Stimulated activated CD4-positive, alpha-beta T cell treated with anti-CD3 and anti-CD28 coated beads, Interleukin-4, amount 100 ng/mL, for 4 hours (primary cell): ENCODE measurements at places on chromosomes 6 and 20.

DNA sequence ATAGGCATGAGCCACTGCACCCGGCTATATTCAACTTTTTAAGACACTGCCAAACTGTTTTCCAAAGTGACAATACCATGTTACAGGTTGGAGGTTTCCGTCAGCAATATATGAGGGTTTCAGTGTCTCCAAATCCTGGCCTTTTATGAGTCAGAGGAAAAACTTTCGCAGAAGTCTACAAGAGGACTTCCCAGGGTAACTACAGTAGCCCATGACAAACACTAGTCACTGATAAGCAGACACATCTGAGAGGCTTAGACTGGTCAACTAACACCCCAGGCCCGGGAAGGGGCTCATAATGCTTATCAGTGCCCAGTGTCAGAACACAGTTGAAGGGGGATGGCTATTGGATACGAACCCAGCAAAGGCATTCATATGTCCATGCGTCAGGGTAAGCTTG lies 85.4 kb downstream of the SOX4 start:
- no peak for DNase-seq

GRCh38 chr6:37100745-37101144 lies 69.2 kb upstream of the PIM1 start:
- DNase-seq, result no peak

GRCh38 chr6:101393251-101393828 lies at the start of gene GRIK2:
Gene GRIK2, plus strand, starts transcription at chr6:101393708.
- no peak for DNase-seq

GRCh38 chr6:166499350-166500163 lies 86.9 kb downstream of the RAMACL start:
- DNase-seq, result peak; percentile 16

DNA sequence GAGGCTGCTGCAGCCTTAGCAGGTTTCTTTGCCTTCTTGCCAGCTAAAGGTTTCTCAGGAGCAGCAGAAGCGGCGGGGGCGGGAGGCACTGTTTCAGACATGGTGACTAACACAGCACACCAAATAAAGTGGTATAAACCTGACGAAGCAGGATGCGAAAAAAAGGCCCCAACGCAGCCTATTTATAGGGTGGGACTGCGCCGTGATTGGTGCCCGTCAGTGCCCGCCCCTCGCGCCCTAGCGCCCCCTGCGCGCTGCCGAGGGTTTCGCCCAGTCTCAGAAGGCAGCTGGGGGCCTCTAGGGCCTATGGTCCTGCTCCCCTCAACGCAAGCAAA lies 55.0 kb downstream of the TRIM38 start:
- peak; percentile 77 for DNase-seq

GRCh38 chr20:18404172-18404571 lies 62.7 kb downstream of the DZANK1 start:
- DNase-seq, result no peak

GRCh38 chr6:159689001-159689400 lies 4.0 kb downstream of the SOD2 start:
- no peak for DNase-seq

DNA sequence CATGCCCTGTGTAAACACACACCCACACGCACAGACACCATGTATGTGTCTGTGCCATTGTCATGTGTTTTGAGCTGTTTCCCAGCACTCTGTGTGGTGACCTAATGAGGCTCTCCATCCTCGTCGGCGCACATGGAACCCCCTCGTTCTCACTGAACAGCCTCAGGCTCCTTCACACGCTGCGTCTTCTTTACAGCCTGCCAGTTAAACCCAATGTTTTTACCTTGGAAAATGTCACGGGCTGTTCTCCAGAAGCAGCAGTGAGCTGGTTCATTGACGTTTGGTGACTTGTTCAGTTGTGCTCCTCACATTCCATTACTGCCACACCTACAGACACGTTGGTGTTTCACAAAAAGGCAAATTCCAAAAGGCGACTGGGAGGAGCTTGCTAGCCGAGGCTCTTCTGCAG lies 201.0 kb upstream of the FOXQ1 start:
- DNase-seq, result no peak

- DNase-seq, result no peak
Measured at GRCh38 chr20:19709635-19710335, 48.3 kb upstream of the RIN2 start.

- DNase-seq, result no peak
Measured at GRCh38 chr20:61219021-61219431, 33.0 kb upstream of the CDH4 start.

GRCh38 chr6:129513471-129513870 lies 196.5 kb downstream of the ARHGAP18 start:
- DNase-seq, result no peak

DNA sequence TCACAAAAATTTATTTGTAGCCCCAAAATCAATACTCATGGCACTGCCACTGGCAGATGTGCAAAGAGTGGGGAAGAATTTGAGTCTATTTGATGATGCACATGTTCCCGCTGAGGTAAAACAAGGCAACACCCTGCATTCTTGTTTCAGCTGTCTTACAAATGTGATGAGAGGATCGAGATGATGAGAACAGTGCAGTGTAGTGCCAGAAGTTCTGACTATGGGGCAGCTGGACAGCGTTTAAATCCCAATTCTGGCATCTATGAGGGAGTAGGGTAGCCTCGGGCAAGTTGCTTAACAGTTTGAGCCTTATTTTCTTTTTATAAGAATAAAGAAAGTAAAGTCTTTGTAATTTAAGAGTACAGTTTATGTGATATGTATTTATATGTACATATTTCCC lies 296.7 kb upstream of the FKBP1C start:
- no peak for DNase-seq

DNA sequence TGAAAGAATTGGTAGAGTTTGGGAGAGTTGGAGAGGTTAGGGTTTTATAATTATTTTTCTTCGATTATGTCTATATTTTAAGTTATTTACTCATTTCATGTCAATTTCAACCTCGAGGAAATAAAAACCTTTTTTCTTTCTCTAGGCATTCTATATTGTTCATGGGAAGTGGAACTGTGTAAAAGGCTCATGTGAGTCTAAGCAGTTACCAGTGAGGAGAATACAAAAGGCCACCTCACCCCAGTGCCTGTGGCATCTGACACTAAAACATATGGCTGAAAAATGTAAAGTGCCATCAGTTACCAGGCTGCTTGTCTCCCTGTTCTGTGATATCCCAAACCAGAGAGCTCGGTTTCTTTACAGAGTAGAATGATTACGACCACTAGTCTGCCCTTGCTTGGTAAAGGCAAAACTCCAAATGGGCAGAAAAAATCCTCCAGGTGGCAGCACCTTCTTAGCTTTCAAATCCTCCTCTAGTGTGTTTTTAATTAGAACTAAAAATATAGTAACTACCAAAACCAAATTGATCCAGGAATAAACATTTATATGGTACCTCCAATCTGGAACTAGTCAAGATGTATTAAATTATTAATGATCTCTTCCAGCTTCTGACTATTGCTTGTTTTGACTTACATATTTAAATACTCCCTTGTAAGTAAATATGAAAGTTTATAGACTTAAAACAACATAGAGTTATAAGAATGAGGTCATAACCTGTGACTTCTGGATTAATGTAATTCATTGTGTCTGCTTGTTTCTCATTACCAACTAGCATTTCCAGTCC lies 122.6 kb upstream of the MCHR2 start:
- DNase-seq, result no peak

DNA sequence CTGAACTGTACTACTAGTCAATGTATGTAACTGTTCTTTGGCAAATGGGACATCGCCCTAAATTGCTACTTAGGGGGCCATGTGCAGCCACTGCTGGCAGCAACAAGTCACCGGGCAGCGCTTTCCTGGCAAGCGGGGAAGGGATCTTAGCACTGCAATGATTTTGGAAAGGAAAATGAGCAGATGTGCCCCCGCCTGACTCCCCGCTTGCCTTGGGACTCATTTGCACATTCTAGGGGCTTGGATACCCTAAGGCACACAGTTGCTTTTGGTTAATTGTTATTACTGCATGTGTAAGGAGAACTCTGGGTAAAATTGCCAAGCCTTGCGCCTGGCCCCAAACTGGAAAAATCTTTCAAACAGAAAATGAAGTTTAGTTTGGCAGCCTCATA lies 32.2 kb downstream of the CD83 start:
- no peak for DNase-seq

DNA sequence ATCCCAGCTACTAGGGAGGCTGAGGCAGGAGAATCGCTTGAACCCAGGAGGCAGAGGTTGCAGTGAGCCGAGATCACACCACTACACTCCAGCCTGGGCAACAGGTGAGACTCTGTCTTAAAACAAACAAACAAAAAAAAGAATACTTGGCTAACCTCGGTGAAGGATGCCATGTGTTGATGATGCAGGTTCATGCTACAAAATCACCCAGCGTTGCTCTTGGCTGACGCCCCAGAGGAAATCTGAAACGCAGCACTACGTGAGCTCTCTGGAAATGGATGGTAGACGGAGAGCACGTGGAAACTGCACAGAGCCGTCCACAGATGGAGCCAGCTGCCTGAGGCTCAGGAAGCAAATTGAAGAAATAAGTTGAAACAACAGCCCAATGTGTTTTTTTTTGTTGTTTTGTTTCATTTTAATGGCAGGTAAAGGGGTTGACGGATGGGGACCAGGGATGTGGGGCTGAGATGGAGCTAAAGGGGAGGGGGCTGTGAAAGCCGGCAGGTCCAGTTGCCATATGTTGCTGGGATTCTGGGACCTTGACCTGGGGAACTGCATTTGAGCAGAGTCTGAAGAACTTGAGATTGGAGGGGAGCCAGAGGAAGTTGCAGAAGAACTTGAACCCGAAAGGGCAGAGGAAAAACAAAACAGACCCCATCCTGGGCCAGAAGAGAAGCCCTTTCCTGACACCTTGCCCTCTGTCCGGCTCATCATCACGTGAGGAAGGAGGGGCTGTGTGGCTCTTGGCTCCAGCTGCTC lies 12.8 kb upstream of the MANBAL start:
- DNase-seq, result no peak

GRCh38 chr20:33328157-33329137 lies 45.4 kb downstream of the BPIFB1 start:
- no peak for DNase-seq

DNA sequence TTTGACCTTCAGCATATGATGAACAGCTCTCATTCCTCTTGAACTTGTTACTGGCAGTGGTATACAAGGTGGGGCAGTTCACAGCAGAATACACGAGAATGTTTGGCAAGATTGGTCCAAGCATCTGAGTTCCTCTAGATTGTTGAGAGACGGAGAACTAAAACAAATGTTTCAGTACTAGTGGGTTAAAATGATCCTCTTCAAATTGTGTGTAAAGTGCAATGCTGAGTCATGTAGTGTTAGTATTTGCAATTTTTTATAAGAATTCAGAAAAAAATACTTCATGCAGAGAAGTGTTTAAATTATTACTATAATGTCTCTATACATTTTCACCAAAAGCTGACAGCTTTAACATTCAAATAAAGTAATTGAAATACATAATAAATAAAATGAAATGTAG lies 879.8 kb downstream of the TFAP2A start:
- no peak for DNase-seq

DNA sequence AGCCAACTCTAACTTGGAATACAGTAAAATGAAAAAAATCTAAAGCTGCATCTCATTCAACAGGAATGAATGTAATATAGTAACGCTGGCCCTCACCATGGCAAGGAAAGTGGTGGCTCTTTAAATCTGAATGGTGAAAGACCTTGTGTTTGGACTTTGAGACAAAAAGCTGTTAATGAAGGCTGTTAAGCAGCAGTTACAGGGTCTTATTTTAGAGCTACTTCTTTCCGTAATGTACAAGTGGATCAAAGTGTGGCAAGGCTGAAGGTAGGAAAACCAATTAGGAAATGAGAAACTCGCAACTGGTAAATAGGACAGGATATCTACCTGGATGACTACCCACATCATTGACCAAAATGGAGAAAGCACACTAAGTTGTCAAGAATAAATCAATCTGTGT lies 11.6 kb upstream of the TRIM39 start:
- no peak for DNase-seq

DNA sequence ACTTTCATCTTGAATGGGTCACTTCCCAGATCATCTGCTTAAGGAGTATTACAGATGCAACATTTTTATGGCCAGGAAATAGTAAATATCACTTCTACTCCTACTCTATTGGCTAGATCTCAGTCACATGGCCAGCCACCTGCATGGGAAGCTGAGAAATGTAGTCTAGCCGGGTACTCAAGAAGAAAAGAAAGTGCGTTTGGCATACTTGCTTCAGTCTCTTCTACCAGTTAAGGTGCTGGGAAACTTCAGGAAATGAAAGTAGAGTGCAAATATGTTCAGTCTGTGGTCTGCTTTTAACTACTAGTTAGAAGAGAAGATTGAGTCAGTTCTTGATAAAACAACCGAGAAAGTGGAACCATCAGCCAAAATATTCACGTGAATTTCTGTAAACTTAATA lies 129.2 kb downstream of the PDSS2 start:
- no peak for DNase-seq

- DNase-seq, result no peak
Measured at GRCh38 chr6:167524261-167525111, 199.6 kb downstream of the TTLL2 start.

DNA sequence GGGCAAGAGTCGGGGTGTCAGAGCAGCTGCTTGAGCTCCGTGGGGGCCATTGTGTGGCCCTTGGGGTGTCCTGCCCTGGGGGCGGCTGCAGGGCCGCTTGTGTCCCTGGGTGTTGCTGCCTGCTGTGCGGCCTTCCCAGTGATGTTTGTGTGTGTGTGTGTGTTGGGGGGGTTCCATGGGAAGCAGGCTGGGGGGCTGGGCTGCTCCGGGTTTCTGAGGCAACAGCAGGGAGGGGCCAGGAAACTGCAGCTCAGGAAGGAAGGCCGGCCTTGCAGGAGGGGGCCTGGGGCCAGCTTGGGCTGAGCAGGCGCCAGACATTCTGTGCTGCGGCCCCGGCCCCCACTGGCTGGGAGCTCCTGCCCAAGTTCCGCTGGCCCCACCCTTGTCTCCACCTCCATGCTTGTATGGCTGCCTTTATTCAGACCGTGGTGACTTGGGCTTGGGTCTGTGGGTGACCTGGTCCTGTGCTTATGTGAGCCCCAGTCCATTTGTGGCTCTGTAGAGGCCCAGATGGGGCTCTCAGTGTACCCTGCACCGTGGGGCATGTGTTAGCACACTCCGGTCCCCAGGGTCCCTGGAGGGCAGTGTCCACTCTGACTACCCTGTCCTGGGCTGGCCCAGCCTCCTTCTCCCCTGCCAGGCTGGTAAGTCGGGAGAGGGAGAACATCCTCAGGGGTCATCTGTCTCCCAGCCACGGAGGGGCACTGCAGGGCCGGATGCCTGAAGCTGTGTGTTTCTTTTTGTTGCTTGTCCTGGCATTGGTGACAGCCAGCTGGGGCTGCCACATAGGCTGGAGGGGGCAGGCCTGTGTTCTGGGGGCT lies 4.6 kb upstream of the SOX18 start:
- DNase-seq, result no peak
